ENCODE measurements at places on chromosomes 2 and 18. TPM values are rescaled to one million over a fixed set of nuclear protein-coding genes. Genes with fewer than 3 reads are reported as not detected.

The PRKAG3 gene
- total RNA-seq: not detected

The APCDD1 gene
- total RNA-seq: 6.8 TPM

The RAMP1 gene
- 35.8 TPM for total RNA-seq

The NOSTRIN gene
- total RNA-seq: not detected

The SNED1 gene
- 2.2 TPM for total RNA-seq

The CDH2 gene
- total RNA-seq: 104 TPM

The TNFAIP6 gene
- not detected for total RNA-seq

The ABCB11 gene
- 0.02 TPM for total RNA-seq

GRCh38 chr2:8597559-8598225 is 84.2 kb upstream of the ID2 start:
- no peak for DNase-seq

DNA sequence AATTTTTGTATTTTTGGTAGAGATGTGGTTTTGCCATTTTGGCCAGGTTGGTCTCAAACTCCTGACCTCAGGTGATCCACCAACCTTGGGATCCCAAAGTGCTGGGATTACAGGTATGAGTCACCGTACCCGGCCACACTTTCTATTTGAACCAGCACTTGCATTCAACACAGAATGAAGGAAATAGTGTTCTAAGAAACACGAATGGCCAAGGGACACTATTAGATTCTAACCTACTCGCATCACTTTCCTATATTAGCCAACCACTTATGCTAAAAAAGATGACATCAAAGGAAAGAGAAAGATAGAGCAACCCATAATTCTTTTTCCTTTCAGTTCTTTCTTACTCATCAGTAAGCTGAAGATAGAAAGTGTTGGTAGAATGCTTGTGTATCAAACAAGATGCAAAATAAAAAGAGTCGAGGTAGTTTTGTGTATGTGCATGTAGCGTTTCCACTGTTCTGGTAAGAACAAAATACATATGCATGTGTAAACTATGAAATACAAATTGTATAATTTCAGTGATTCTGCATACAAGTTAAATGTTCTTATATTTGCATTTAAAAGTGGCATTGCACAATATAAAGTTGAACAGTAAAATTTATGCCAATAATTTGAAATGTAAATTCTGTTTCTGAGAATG is 247.6 kb downstream of the CDCA7 start:
- DNase-seq: no peak

- DNase-seq: peak; percentile 20
Observed at GRCh38 chr2:39158351-39158750, 37.5 kb upstream of the SOS1 start.

- DNase-seq: peak; percentile 7
Observed at GRCh38 chr2:125543968-125544514, 1111.9 kb upstream of the GYPC start.

GRCh38 chr18:75209129-75209950 is at the start of gene PTGR3:
Gene PTGR3, minus strand, starts transcription at chr18:75209139. Its CDS starts 81 bp downstream, at chr18:75209058.
- DNase-seq: peak; percentile 87

DNA sequence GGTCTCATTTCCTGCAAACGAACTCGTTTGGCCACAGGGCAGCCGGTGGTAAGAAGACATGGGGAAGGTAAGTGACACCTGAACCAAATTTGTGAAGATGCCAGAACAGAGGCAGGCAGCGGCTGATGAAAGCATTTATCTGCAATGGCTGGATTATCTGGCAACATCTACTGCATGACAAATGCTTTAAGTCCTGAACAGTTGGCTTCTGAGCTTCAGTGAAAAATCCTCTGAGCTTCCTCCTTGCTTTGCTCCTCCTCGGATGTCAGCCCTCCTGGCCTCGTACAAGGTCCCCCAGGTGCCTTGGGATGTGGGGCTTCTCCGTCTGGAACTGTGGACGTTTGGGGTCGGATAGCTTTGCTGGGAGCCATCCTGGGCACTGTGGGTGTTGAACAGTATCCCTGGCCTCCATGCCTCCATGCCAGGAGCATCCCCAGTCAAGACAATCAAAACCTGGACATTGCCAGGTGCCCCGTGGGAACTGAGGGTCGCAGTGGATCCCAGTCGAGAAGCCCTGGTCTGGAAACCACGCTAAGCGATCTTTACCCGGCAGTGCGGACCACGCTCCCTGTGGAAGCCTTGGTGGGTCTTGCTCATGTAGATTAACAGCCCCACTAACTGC is 49.3 kb downstream of the KCNG2 start:
- peak; percentile 15 for DNase-seq

DNA sequence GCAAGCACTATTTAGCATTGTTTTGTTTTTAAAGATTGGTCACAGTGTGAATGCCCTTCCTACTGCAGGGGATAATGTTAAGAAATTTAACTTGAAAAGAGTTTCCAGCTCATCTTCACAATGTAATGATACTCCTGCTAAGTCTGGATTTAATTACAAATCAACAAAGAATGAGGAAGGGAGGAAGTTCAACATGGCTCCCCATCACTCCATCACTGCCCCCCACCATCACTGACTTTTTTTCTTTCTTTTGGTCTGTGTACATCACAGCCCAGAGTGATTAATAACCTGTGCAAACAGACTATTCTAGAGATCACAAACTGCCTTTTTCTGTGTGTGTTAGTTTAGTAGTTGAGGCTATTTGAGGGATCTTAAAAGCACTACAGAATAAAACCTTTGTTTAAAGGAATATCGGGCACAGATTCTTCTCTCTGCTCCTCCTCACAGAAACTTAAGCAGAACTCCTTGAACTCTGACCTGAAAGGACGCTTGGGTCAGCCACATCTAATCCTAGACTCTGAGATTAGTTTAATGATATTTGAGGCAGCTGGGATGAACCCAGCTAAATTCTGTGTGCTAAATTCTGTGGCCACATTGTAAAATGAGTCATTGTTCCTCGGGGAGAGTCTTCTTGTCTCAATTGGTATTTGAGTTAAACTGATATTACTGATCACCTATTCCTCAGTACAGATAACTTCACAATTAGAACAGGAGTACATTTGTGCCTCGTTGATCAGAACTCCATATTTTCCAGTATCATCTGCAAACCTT is 47.8 kb downstream of the SATB2 start:
- DNase-seq: peak; percentile 63

DNA sequence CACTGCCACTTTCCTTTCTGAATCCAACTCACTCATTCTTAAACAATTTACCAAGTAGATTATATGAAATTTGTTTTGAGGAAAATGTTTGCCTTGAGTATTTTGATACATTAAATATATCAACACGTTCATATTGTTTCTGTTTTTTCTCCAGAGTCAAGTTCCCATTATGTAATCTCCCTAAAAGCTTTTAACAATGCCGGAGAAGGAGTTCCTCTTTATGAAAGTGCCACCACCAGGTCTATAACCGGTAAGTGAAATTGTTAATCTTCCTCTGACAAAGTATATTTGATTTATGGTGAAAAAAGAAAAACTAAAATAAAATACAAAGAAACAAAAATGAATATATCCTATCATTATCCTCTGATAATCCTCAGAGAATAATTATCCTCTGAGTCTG is 838.6 kb downstream of the MBD2 start:
- no peak for DNase-seq

DNA sequence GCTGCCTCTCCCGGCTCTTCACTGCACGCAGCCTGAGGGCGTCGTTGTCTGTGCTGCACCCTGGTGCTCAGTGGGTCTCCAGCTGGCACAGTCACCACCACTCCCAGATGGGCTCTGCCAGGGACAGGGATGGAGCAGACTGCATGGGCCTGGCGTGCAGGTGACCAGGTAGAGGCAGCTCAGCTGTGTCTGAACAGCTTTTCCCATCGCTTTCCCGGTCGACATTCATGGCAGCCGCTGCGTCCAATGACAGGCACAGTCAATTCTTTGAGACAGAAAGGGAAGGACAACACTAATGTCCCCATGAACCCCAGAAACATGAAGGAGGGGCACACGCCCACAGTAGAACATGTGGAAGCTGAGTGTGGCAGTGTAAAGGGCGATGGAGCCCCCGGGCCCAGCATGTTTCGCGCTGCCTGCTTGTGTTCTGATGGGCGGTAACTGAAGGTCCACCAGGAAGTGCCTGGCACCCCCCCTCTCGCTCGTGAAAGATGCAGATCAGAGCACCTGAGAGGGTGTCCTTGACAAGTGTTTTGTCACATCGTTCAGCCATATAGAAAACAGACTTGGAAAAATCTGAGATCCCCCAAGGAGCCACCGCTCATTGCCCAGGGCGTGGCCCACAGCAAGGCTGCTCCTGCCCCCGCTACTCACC is 122.4 kb downstream of the NFATC1 start:
- DNase-seq: no peak

GRCh38 chr2:121838551-121838950 is 83.1 kb downstream of the TSN start:
- no peak for DNase-seq

DNA sequence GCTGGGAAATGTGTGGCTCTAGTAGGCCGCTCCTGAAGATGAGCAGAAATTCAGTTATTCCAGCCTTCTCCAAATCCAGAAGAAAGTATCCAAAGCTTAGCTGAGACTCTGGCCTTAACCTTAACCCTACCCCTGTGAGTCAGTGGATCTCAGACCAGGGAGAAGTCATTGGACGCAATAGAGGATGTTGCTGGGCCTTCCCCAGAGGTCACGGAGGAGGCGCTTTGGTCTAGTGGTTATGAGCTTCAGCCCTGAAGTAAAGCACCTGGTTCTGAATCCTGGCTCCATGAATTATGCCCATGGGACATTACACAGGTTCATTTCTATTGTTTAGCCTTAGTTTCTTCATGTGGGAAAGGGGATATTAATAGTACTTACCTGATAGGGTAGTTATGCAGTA is 24.0 kb downstream of the PKDCC start:
- DNase-seq: no peak

DNA sequence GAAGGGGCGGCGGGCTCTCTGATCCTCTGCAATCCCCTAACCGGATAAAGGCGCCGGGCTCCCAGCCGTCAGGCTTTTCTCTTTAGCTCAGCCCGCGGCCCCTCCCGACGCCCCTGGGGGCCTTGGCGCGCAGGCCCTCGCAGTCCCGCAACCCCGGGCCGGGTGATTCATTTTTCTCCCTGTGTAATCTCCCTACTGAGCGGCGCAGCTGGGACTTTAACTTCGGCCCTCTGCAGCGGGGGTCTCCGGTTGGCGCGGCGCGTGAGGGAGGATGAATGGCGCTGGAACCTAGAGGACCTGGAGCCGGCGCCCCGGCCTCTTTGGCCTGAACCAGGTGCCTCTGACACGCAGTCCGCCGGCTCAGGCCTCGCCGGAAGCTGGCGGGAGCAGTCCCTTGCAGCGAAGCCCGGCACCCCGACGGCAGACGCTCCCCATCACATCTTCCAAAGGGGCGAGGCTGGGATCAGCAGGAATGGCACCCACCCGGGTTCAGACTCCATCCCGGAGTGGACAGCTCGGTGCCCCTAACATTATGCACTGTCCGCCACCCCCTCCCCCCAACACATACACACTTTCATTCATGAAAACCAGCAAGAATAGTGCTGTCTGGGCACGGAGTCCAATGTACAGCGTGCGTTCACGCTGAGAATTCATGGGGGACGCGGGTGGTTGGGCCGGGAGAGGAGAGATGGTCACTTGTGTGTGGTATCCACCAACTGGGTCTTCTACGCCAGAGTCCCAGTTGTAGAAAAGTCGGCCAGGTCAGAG is 1.2 kb downstream of the CNGA3 start:
- no peak for DNase-seq

DNA sequence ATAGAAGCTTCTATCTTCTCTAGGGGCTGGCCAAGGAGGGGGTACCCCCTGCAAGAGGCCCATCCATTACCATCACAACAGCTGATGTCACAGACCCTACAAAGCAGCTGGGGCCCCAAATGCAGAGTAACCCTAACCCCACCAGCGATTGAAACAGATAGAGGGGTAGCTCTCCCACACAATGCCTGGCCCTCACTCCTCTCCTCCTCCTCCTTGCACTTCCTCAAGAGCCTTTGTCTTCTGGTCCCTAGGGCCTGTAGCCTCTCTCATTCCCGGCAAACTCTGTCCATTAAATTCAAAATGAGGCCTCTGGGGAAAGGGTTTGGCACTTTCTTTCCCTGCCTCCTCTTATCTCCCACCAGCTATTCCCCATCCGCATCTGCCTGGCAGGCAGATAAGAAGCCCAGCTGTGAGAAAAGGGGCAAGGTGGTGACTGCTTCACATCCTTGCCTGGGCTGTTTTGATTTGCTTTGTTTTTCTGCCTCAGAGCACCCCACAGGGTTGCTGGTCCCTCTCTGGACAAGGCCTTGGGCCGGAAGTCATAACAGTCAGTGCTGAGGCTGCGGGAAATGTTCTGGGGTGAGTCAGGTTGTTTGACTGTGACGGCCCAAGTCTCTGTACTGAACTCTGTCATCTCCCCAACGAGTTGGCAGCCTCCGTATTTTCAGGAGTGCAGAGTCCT is 26.1 kb upstream of the CYP26B1 start:
- DNase-seq: peak; percentile 26

DNA sequence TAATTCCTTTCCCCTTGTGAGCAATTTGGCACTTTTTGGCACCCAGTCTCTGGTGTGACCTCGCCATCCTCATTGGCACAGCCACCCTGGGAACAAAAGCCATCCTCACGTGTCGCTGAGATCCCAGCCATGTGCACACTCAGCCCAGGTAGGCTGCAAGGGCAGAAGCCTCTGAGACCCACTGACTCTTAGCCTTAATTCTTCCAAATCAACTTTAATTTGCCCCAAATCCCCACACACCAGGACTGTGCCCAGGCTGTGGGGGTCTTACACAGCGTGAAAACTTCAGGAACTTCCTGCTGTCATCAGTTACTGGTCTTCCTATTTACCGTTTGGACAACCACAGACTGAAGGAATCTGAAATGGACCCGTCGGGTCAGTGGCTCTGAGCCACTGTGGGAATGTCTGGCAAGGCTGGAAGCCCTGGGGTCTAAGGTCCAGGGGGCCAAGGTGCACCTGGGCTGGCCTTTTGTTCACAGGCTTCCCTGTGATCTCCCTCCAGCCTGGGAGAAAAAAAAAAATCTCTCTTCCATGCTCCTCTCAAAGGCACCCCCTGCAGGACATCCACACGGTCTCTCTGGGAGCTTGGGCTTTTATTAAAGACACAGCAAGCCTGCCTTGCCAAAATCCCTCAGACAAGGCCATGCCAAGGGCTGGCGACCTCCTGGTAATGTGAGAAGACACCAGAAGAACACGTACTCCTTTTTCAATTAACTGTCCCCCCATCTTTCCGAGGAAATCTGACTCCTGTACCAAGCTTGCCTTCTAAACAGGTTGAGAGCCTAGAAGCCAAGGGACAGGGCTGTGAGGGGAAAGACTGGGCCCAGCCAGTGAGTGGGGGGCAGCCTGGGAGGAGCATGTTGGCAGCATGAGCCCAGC is 42.1 kb upstream of the LAPTM4A start:
- peak; percentile 80 for DNase-seq

DNA sequence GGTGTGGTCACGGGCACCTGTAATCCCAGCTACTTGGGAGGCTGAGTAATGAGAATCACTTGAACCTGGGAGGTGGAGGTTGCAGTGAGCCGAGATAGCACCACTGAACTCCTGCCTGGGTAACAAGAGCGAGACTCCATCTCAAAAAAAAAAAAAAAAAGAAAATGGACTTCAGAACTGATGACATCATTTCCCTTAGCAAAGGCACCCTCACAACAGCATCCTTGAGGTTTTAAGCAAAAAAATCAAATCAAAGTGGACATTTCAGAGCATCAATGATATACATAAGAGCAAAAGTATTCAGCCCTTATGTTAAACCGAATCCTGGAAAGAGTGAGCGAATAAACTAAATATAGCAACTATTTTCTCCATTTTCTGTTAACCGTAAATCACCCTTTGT is 45.3 kb downstream of the EPB41L3 start:
- no peak for DNase-seq

Data from M059J (cell line).